ENCODE measurements at places on chromosomes 5 and 9.

DNA sequence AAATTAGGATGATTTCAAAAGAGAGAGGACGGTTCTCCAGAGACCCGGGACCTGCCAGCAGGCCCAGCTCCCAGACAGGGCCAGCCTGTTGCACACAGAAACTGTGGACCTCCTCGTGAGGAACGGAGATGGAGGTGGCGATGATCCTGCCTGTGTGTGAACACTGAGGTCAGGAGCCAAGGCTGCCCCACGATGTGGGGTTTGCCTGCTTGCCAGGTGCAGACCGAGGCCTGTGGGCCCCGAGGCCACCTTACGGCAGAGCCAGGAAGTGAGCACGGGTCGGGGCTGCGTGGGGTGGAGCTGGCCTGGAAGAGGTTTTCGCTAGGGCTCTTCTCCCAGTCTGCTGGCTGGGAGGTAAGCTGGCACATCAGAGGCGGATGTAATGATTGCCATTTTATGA is 4.3 kb downstream of the FAM163B start:
- DNase-seq = no peak
- no peaks in the 10 kb centered on the region for H3K27me3 ChIP-seq
- no peak overlapping the region for H3K4me3 ChIP-seq
- H3K27ac ChIP-seq = no peak overlapping the region
- no peaks in the 10 kb centered on the region for H3K4me1 ChIP-seq

DNA sequence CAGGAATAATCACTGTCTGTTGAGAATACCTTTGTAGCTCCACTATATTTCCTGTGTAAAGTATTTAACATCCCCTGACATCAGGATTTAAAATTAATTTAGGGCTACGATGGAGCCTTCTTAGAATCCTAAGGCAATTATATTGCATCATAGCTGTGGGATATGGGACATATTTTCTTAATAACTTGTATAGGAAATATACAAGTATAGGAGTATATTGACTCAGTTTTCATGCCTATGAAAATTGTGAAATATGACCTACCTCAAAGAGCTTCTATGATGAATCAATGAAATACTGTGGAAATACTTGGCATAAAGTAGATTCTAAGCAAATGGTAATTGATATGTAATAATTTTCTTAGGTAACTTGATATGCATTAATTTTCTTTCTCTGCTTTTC is 221.0 kb upstream of the KLF4 start:
- no peak overlapping the region for H3K27ac ChIP-seq
- DNase-seq = no peak
- H3K27me3 ChIP-seq = no peaks in the 10 kb centered on the region
- H3K4me1 ChIP-seq = peaks cover 4% of the 10 kb centered on the region

DNA sequence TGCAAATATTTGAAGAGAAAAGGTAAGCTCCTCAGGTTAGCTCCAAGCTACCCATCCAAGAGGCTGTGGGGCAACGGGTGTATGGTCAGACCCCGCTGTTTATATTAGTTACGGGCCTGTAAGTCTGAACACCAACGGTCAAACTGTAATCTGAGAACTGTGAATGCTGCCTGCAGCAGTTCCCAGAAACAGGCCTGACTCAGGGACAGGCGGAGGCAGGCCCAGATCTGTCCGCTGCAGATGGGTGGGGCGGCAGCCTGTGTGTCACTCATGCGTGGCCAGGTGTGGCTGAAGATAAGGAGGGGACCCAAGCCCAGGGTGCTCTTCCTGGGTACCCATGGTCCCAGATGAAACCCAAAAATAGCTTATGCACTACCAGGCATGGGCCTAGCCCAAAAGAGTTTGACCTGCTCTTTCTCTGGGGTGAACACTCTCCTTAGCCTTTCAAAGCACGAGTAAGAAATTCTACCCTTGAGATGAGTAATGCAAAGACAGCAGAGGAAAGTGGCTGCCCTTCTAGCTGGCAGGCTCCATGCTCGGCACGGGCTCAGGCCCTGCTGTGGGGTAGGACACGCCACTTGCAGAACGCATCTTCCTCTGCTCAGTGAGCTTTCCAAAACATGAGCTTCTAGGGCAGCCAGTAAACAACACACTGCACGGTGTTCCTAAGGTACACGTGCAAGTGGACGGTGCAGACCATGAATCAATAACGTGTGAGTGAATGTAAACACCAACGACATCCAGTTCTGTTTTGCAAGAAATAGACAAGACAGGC is 9.1 kb downstream of the UBAC1 start:
- DNase-seq = no peak
- H3K36me3 ChIP-seq = no peaks in the 10 kb centered on the region
- no peak overlapping the region for H3K4me3 ChIP-seq
- H3K27me3 ChIP-seq = no peaks in the 10 kb centered on the region
- H3K27ac ChIP-seq = no peak overlapping the region

- DNase-seq = no peak
- H3K4me1 ChIP-seq = no peaks in the 10 kb centered on the region
- H3K4me3 ChIP-seq = no peak overlapping the region
- H3K27me3 ChIP-seq = no peaks in the 10 kb centered on the region
- H3K36me3 ChIP-seq = no peaks in the 10 kb centered on the region
Measured at GRCh38 chr5:131378721-131379541, 115.1 kb downstream of the CDC42SE2 start.

- no peaks in the 10 kb centered on the region for H3K4me1 ChIP-seq
- no peaks in the 10 kb centered on the region for H3K36me3 ChIP-seq
- no peak overlapping the region for H3K27ac ChIP-seq
- no peaks in the 10 kb centered on the region for H3K27me3 ChIP-seq
- H3K4me3 ChIP-seq = no peak overlapping the region
- no peak for DNase-seq
Measured at GRCh38 chr5:143776951-143777350, 35.0 kb upstream of the HMHB1 start.

- H3K4me1 ChIP-seq = no peaks in the 10 kb centered on the region
- no peaks in the 10 kb centered on the region for H3K36me3 ChIP-seq
- no peaks in the 10 kb centered on the region for H3K27me3 ChIP-seq
- DNase-seq = no peak
- no peak overlapping the region for H3K27ac ChIP-seq
Measured at GRCh38 chr9:34372467-34373011, 4.2 kb downstream of the MYORG start.

- no peaks in the 10 kb centered on the region for H3K36me3 ChIP-seq
- no peak overlapping the region for H3K4me3 ChIP-seq
- H3K27ac ChIP-seq = peak overlapping the region; percentile 12
- H3K27me3 ChIP-seq = no peaks in the 10 kb centered on the region
- no peak for DNase-seq
Measured at GRCh38 chr5:88820581-88820980, 62.4 kb downstream of the MEF2C start.

Measured in Peyer's patch (tissue), 4 donors.